ENCODE measurements at places on chromosomes 12 and 14.

- no peak for DNase-seq
These were observed 18.4 kb upstream of the KRT86 start for GRCh38 chr12:52255926-52256583.

DNA sequence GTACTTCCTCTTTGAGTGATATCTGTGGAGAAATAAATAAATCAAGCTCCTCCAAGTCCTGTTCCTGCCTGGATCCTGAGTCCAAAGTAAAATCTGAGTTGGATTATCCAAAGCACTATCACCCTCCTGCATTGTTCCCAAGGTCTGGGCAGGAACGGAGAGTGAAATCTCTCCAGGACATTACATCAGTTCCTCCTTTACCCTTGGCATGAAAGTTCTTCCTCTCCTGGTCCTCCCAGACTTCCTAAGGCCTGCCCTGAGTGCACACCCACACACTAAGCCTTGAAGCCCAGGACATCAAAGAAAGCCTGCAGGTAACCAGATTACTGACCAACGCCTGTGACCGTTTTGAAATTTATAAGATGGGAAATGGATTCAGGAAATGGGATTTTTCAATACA is 206.8 kb upstream of the BCL2L14 start:
- DNase-seq, result no peak

DNA sequence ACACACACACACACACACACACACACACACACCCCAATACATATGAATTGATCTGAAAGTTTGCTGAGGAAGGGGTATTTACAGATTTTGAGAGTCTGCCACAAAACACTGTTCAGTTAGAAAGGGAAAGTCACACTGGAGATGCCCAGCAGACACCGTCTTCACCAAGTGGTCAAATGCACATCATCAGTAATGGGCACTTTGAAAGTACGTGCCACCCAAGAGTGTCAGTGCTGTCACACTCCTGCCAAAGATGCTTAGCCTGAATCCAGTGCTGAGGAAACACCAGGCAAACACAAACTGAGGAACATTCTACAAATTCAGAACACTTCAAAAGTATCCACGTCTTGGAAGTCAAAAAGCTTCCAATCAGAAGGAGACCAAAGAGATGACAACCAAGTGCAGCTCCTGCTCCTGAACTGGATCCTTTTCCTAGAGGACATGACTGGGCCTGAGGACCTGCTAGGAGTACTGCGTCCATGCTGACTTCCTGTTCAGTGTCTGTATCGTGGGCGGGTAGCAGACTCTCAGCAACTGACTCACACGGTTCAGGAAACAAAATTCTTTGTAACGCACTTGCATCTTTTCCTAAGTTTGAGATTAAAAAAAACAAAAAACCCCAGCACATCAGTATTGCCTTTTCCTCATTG is 18.6 kb downstream of the PSMC1 start:
- no peak for DNase-seq

DNA sequence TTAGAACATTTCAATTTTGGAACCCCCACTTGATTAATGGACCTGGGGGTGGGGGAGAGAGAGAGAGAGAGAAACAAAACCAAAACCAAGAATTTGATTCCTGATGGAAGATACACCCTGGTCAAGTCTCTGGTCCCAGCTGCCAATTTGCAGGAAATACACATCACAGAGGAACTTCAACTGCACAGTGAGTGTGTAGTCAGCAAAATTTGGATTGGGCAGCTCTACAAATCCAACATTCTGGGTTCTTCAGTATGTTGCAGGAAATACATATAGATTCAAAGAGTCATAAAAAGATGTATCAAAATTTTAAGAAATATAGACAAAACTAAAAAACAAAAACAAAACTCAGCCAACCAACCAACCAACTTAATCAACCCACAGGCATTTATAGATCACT is 17.4 kb downstream of the DNAH10 start:
- no peak for DNase-seq

DNA sequence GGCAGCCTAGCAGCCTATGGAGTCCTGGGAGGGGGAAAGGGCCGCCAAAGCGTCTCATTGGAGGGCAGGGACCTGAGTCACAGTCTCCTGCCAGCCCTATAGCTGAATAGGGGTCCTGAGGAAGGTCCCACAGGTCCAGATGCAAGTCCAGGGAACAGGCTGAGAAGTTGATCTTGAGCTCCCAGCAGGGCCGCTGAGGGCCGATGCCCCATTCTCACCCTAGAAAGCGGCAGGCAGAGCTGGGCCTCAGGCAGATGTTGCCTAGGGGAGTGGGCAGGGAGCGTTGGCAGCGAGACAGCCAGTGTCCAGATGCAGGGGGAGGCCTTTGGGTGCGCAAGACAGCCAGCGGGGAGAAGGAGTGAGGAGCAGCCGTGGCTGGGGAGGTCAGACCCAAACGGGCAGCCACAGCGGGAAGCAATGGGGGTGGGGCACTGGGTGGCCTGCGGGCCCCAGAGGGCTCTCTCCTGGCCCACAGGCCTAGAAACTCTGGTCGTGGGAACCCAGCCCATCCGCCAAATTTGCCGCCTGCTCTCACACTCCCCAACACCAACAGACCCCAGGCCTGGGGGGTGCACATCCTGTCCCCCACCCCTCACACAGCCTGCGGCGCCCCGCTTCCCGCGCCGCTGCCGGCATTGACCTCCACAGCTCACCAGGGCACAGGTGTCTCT is 1.1 kb downstream of the HDAC7 start:
- no peak for DNase-seq

- no peak for DNase-seq
These were observed 70.6 kb downstream of the TMEM132C start for GRCh38 chr12:128337431-128338170.

- DNase-seq, result no peak
These were observed 475.5 kb downstream of the NAV3 start for GRCh38 chr12:78306236-78306635.

DNA sequence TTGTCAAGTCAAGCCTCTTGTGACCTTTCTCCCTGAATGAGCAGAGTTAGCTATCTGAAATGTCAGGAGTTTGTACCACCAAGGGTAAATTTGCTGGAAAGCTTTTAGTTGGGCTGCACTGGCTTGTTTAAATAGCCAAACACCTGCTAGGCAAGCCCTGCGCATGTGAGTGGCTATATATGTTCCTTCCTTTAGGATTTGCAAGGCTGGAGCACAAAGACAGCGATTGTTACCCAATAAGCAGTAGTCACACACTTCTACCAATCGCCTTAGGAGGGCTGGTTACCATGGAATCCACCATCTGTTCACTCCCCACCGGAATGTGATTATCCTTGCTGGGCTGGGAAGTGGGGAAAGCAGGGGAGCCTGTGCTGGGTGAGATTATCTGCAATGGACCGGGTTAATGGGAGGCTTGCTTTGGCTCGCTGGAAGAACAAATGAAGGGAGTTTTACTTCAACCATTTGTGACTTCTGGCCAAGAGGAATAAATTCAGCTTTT is 102.5 kb downstream of the FGD4 start:
- DNase-seq, result peak; percentile 62

- no peak for DNase-seq
These were observed 5.6 kb downstream of the SYNE3 start for GRCh38 chr14:95510804-95511203.

- DNase-seq, result no peak
These were observed 5.4 kb upstream of the MRPS35 start for GRCh38 chr12:27705263-27705662.

DNA sequence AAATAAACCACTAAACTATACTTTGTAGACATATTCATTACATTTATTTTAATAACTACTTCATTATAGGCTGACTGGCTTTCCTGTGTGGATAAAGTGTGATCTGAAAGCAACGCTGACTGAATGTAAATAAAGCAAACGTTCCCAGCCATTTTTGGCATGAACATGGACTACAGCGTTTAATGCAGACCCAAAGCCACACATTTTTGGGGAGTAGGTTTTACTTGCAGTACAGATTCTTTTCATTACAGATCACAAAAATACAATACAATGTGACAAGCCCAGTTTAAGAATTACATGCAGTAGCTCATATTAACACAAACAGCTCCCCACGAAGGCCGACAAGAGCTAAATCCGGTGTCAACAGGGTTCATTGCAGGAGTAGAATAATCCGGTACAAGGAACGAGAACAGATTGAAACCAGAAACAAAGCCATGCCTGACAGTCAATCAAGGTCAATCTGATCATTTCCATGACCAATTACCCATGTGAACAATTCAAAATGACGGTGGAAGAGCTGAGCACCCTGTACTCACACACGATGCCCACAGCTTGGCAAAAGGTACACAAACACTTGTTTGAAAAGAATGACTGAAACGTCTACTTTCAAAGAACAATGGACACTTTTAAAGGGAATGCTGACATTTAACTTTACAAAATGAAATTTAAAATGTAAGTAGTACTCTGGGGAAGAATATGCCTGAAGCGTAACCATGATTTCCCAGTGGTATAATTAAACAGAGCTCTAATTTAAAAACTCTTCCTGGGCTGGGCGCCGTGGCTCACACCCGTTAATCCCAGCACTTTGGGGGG is 5.3 kb downstream of the BAG5 start:
- no peak for DNase-seq

GRCh38 chr12:8562310-8562709 is 21.6 kb upstream of the CLEC4E start:
- DNase-seq, result no peak

DNA sequence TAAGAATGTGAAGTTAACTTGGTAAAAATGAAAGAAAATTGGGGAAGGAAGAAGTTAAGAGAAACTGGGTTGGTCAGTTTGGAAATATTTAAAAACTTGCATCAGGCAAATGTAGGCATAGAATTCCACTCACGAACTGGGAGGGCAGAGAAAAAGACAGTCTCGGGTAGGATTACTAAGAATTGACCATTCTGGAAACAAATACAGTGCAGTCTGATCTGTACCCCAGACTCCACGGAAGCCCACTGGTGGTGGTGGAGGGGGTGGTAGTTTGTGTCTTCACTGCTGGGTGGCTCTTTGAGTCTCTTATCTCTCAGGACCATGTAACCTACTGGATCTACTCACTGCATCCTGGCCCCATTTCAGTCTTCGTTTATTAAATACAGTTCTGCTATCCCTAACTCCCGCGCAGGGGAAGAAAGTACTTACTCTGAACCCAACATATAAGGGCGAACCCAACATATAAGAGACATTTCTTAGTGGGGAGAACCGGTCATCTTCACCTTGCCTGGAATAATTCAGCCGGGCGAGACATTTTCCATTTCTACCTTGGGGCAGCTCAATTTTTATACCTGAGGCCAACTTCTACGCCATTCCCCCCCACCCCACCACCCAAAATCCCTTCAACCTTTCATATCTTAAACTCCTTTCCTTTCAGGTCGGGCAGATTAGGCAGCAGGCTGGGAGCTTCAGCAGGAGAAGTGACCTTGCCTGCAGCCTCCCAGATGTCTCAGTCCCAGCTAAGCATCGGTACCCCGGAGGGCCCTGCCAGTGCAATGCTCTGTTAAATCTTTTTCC is 1.7 kb downstream of the SLC2A3 start:
- no peak for DNase-seq

DNA sequence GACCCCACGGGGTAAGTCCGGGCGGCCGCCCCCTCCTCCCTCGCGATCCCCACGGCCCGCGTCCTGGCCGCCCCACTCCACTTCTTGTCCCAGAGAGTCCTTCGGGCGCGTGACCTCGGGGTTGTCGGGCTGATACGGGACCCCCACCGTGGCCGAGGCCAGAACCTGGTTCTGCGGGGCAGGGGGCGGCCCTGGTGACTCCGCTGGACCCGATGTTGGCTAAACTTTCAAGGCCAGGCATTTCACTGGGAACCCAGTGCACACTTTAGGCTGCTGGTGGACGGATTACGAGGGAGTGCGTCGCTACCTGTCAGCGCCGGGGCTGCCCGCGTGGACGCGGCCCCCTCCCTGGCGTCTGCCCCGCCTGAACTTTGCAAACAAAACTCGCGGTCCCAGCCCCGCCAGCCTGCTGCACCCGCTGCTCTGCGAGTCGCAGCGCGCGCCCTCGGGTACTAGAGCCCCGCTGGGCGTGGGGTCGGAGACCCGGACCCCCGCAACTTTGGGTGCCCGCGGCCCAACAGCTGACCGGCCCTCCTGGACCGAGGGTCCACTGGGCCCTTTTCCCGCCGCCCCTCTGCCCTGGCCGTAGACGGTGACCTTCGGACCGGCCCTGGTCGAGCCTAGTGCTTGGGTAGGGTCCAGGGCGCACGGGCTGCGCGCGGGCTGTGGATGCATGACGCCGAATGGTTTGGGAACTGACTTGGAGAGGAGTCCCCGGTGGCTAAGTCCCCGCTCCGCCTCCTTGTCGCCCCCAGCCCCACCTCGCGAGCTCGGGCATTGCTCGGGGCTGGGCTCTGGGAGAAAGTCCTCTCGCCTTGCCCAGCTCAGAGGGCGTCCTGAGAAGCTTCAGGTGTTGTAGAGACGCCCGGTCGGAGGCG is 624 bp downstream of the RIN3 start:
- DNase-seq, result no peak

GRCh38 chr12:124371366-124371765 is 76.5 kb downstream of the RFLNA start:
- no peak for DNase-seq

- no peak for DNase-seq
These were observed 48.5 kb upstream of the RIMBP2 start for GRCh38 chr12:130764475-130765185.

DNA sequence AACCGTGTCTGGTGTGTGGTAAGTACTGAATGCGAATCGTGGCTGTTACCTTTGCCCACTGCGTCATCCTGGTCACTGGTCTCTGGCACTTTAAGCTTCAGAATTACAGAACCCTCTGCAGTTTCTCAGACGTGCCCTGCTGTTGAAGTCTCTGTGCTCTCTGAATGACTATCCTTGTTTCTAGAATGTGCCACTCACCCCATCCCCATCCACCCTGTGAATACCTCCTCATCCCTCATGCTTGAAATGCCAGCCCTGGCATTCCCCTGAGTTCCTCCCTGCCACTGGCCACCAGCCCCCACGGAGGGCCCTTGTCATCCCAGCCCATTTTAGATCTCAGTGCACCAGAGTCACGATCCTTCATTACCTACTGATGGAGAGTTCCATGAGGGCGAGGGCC is 21.3 kb downstream of the TPCN1 start:
- DNase-seq, result no peak

DNA sequence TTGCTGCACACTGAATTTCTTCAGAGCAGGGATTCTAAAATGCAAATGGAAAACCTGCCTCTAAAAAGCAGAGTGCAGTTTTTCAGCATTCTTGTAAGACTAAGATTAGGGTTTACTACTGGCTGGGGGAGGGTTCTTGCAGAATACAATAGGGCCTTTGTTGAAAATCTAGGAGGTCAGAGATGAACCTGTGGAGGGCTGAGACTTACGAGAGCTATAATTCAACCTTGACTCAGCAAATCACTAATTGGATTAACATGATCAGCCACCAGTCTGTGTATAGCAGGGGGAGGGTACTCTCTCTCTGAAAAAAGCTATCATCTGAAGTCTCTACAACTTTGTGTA is 92.6 kb upstream of the HIF1A start:
- DNase-seq, result no peak

GRCh38 chr14:81345781-81346180 is 54.3 kb downstream of the STON2 start:
- no peak for DNase-seq

GRCh38 chr12:20548611-20549010 is 146.5 kb upstream of the SLCO1C1 start:
- no peak for DNase-seq
